Gastroesophageal sphincter (tissue), 4 donors: ENCODE measurements at places on chromosomes 16 and 17. TPM values are rescaled to one million over a fixed set of nuclear protein-coding genes. Genes with fewer than 3 reads are reported as not detected.

- no peak for ATAC-seq
Measured at GRCh38 chr16:48963901-48964615, 317.6 kb downstream of the CBLN1 start.

The KRT28 gene
- total RNA-seq: not detected

The MAP2K3 gene
- 46.2 TPM for total RNA-seq

The HSD17B1 gene
- total RNA-seq: 1.4 TPM

The UBN1 gene
- 29.9 TPM for total RNA-seq

GRCh38 chr16:20175358-20175757 is 101.7 kb upstream of the GPR139 start:
- no peak for ATAC-seq

- ATAC-seq: no peak
Measured at GRCh38 chr17:58414596-58414997, 2.7 kb downstream of the RNF43 start.

The CD300H gene
- not detected for total RNA-seq

- ATAC-seq: no peak
Measured at GRCh38 chr17:77303620-77304019, 162.9 kb downstream of the SEC14L1 start.

The CSH1 gene
- not detected for total RNA-seq

The NKD1 gene
- 27.7 TPM for total RNA-seq

- ATAC-seq: no peak
Measured at GRCh38 chr17:82665891-82666290, 17.6 kb upstream of the WDR45B start.

The CD19 gene
- total RNA-seq: not detected

GRCh38 chr17:37562016-37562745 is 47.0 kb downstream of the SYNRG start:
- ATAC-seq: no peak

DNA sequence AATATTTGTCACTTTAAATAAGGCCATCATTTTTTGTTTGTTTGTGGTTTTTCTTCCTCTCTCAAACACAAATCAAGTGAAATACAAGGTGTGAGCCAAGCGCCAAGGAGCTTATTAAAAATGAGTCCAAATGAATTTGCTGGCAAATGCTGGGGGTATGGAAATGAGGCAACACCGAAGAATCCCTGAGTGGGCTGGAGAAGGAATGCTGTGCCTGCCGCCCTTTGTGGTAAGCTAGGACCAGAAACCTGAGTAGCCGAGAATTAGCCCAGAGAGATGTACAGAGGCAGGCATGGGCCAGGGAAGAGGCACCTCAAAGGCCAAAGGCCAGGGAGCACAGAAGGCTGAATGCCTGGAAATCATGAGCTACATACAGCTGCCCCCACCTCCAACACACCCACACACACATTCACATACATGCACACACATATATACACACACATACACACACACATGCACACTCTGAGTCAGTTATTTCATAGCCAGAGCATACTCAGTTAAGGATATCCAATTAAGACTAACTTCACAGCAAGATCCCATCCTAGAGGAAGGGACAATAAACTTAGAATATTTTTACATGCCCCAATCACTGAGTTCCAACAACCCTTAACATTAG is 266.1 kb upstream of the DYNLRB2 start:
- no peak for ATAC-seq

DNA sequence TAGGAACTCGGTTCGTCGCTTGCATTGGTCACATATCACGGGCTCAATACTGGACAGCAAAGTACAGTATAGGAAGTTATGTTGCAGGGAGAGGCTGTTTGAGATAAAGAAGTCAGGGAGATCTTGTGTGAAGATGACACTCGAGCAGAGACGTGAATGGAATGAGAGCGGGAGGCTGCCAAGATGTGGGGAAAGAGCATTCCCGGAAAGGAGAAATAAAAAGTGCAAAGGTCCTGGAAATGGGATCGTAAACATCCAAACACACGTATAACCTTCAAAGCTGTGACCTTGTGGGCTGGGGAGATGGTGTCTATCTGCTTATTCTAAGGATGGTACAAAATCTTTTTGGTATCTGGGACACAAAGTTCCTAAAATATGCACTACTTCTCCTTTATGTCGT is 43.0 kb upstream of the MYOCD start:
- no peak for ATAC-seq

The HEATR9 gene
- total RNA-seq: not detected

DNA sequence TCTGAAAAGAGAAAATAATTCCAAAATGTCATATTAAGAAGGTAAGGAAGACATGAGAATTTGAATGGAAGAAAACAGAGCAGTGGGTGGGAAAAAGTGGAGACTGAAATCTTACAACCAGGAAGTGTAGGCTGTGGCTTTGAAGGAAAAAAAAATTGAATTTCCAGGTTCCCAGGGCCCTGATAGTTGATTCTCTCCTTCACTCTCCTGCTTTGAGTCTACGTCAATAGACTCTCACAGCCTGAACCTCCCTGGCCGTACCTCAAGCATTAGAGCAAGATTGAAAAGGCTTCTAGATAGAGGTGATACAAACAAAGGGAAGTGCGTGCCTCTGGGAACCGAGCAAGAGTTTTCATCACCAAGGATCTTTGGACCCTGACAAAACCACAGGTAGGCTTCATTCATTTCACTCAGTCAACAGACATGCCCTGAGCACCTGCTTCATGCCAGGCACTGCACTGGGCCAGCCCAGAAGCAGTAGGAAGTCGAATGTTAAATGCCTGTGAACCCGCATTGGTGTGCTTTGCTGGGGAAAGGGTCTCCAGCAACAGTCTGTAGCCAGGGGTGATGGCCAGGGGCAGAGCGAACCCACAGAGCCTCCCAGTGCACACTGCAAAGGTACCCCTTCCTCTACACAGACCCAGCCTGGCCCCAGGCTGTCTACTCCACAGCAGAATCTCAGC is 163.9 kb downstream of the SLC39A11 start:
- no peak for ATAC-seq

DNA sequence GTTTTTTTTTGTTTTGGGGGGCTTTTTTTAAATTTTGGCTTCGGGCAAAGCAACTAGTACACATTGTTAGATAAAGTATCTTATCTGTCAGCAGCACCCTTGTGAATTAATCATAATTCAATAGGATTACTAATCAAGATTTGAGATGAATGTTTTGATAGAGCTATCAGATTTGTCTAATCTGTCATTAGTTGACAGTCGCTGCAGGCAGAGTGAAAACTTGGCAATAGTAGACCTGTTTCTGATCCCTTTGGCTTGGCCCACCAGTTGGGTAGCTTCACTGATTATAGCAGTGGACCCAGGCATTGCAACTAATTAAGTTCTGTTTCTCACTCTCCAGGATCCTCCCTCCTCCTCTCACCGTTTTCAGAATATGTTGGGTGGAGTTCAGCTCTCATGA is 258.6 kb downstream of the IRX3 start:
- ATAC-seq: no peak

DNA sequence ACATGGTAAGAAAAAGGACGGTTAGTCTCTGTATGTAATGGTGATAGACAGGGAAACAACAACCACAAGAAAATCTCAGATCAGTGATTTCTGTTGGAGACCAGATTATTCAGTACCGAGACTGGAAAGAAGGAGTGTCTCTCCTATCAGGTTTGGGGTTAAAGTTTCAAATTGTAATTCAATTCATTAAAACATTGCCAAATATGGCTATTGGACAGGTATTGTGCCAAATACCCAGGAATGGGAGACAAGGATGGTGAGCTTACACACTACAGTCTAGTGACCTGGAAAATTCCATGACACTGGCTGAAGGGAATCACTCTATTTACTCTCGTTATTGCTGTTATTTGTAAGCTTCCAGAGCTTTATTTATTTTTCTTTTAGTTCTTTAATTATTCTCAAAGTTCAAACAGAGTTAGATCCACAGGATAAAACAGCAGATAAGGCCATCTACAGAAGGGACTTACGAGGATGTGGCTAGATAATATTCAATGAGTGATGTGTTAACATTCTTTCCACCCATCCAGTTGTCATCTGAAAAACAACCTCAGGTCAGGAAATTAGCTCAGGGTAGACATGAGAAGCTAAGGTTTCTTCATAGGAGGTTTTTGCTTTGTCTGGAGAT is 25.1 kb upstream of the MMD start:
- ATAC-seq: no peak

The MYL4 gene
- not detected for total RNA-seq

- ATAC-seq: peak; percentile 48
Measured at GRCh38 chr17:47604598-47604927, 45.2 kb upstream of the KPNB1 start.

DNA sequence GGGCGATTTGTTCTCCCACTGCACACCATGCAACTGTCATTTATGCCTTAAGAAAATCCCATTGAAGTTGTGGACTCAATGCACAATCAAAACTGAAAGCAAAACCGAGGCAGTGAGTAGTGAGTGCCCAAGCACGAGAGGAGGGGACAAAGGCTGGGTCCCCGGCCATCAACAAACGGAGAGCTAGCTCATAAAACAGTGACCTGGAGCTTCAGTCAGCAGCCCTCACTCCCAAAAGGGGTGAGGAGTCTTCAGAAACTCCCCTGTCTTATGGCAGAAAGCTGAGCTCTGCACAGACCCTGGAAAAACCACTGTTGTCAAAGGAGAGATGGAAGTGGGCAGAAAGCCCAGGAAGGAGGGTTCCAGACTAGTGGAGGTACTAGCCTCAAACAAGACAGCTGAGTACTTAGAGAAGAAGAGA is 96.9 kb downstream of the ADCY9 start:
- peak; percentile 56 for ATAC-seq

- ATAC-seq: peak; percentile 25
Measured at GRCh38 chr17:40671282-40671681, 6.3 kb upstream of the KRT222 start.

DNA sequence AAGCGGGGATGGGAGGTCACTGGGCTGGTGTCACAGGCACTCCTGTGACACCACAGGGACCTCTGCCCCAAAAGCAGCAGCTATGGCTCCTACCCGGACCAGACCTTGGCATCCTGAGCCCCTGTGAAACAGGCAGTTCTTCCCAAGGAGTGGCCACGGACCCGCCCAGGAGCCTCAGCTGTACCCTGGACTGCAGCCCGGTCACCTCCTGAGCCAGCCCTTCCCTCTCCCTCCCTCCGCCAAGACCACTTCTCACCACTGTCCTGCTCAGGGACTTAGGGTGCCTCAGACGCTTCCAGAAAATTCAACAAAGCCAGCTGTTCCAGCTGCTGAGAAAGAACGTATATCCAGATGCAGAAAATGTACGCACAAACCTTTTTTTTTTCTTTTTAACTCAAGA is 13.9 kb upstream of the NCBP3 start:
- ATAC-seq: no peak

The CD300A gene
- 5.8 TPM for total RNA-seq

DNA sequence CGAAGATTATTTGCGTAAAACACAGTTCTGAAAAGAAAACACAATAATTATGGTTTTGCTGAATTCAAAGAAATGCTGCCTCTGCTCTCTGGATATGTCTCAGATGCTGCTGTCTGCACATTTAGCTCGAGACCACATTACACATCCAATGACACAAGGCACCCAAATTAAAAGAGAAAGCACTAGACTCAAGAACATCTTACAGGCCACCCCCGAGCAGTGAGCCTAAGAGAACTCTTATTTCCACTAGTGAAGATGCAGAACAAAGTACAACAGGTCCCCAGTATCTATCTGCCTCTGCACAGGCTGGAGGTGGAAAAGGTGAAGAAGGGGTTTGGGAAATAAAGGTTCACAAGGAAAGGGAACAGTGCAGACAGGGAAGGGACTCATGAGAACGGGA is 33.5 kb downstream of the GRB2 start:
- no peak for ATAC-seq

GRCh38 chr16:79210607-79211006 is 389.9 kb downstream of the MAF start:
- ATAC-seq: no peak

DNA sequence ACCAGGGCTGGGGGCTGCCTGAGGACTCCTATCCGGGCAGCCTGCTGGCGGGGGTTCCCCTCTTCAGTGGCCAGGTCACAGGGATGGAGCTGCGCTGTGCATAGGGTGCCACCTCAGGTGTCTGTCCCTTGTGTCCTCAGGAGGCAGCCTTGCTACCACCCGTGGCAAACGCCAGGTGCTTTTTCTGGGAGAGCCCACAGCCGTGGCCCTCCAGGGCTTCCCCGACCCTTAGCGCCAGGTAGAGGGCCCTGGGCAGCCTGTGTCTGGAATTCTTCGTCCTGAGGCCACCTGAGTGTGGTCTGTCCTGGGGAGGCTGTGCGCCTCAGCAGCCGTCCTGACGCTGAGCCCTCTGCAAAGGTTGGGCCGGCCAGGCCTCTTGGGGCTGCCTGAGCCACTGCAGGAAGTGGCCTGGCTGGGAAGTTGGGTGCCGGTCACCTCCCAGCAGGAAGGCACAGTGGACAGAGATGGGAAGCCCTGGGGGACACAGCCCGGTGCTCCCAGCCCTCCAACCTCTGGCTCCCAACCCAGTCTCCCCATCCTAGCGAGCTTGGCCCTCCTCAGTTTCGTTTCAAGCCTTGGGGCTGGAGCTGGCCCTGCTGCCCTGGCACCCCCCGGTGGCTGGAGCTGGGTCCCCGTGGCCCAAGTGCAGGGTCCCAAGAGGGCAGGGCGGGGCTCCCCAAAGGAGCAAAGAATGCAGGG is 7.6 kb upstream of the BAIAP3 start:
- no peak for ATAC-seq
